ENCODE measurements at places on chromosomes 11 and 22.

DNA sequence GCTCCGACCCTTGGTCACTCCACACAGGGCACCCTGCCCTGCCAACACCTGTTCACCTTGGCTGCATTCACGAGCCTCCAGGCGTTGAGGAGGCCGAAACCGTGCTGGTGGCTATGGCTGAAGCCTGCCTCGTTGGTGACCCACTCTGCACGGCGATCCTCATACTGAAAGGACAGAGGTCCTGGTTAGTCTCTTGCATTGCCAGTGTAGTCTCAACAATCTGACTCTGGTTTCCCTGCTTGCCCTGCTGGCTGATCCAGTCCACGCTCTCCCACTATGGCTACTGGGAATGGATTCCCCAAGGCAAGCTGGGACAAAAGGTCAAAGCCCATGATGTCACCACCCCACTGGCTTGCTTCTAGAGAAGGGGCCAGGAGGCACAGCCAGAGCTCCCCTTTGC, 12.9 kb downstream of the PCSK7 start:
- DNase-seq = no peak

- DNase-seq = no peak
These were observed 5.6 kb downstream of the TEF start for GRCh38 chr22:41387341-41387740.

DNA sequence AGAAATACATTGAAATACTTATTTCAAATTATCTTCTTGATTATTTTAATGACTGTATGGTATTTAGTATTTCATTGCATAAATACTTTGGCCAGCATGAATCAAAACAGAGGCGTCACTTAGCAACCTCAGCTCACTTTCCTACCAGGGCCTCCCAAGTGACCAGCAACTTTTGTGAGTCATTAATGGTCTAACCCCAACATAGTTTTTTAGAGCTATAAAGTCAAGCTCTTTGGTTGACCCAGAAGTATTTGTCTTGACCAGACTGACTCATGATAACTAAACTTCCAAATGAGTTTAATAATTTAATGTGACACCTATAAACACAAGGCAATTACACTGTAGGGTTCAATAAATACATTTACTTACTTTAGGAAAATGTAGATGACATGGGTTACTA, 27.9 kb upstream of the RBMXL2 start:
- no peak for DNase-seq

DNA sequence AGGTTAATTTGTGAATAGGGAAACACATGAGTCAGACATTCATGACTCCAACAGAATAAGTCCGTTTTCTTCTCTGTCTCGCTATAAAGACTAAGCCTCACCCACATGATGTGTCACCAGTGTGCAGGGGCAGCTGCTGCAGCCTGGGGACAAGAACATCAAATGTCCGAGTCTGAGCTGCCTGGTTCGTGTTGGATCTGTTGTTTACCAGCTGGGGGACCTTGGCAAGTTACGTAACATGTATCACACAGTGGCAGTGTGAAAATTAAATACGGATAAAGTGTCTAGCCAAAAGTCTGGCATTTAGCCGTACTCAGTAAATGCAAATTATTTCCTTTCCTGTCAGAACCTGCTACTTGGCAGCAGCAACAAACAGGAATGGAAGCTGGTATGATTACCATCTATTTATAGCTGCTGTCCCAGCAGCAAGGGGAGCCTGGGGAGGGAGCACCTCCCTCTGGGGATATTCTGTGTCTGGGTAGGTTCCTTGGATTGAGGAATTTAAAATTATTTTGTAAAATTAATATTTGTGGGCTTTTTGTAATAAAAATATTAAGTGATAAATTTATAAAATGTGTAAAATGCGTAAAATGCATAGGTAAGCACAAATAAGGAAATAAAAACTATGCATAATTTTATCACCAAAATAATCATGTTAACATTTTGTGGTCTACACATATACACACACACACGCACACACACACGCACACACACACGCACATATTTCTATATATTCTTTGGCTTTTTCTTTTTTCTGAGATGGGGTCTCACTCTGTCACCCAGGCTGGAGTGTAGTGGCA, 1.3 kb upstream of the CLDN25 start:
- DNase-seq = no peak

- DNase-seq = no peak
These were observed 222.0 kb downstream of the DBX1 start for GRCh38 chr11:19938169-19938856.

GRCh38 chr11:61893981-61894380, 2.6 kb upstream of the FADS3 start:
- DNase-seq = no peak

DNA sequence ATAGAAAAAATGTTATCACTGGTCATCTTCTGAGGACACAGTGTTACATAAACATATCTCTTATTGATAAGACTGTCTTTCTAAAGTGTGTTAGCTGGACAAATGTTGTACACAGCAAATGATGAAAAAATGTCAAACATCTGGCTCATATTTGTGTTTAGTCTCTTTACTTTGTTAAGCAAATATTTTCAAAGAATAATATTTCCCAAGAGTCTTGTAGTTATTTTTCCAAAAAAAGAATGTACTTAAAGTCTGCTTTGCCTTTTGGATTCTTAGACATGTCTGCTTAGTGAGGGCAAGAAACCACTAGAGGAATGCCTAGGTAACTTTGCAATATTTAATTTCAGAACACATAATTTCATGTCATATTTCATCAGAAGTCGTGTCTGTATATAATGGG, 23.9 kb upstream of the CCDC179 start:
- DNase-seq = no peak

GRCh38 chr22:43391306-43391705, 20.5 kb upstream of the MPPED1 start:
- DNase-seq = no peak

DNA sequence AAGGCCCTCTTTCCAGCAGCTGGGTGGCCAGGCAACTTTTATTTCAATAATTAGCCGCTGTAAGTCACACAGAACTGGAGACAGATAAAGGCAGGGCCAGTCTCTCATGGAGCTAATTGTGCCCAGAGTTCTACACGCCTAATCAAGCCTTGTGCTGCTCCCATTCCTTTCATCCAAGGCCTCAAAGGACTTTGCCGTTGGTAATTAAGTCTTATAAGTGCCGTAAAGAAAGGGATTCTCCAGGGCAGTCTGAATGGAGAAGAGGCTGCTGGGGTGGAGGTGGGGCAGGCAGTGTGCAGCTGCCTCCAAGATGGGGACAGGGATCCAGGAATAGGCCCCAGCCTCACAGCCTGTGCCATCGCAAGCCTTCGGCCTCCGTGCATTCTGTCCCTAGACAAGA, 357.9 kb downstream of the TENM4 start:
- DNase-seq = no peak

GRCh38 chr11:134519390-134519750, 107.3 kb upstream of the B3GAT1 start:
- DNase-seq = no peak

DNA sequence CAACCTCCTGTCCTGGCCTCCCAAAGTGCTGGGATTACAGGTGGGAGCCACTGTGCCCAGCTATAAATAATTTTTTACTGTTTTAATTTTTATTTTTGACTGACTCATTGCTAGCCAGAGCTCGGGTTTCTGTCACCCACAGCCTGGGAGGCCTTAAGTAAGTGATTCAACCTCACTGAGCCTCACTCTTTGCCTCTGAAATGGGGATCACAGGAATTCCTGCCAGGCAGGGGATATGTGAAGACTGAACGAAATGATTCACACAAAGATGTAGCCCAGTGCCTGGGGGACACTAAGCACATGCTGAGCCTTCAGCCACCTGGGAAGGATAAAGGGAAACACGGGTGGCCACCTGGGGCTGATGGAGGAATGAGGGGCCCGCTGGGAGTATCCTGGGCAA, 3.8 kb upstream of the LRRC74B start:
- DNase-seq = no peak

DNA sequence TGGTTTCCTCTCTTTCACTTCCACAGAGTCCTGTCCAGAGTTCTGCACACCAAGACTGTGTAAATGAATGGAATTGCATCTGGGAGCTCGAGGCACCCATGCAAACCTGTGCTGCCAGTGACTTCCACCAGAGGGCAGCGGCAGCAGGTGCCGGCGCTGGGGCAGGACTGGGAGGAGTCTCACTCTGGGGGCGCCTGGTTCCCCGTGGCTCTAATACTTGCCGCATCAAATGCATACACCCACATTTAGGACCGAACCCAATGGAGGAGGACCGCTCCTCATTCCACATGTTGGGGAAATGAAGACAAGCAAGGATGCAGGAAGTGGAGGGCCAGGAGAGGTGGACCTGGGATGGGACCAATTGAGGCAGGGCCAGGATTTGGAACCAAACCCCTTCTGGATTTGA, 1.1 kb upstream of the CD6 start:
- peak; percentile 80 for DNase-seq

GRCh38 chr11:12799334-12799835, 125.2 kb downstream of the TEAD1 start:
- DNase-seq = no peak

GRCh38 chr11:107482234-107482633, 24.6 kb upstream of the CWF19L2 start:
- no peak for DNase-seq

- no peak for DNase-seq
These were observed 34.0 kb upstream of the EMID1 start for GRCh38 chr22:29171721-29172120.

DNA sequence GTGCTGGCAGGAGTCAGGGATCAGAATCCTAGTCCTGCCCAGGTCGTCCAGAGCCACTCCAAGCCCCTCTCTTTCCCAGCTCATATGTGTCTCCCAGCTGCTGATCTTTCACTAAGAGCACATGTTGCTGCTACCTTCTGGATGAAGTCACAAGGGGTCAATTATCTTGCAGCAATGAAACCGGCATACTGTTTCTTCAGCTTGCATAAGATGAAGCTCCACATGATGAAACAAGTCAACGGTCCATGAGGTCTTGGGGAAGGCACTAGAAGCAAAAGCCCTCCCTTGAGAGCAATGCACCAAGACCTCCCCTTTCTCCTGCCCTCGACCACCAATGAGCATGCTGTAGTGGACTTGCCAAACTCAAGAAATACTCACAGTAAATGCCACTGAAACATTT, 148.9 kb downstream of the TENM4 start:
- no peak for DNase-seq

DNA sequence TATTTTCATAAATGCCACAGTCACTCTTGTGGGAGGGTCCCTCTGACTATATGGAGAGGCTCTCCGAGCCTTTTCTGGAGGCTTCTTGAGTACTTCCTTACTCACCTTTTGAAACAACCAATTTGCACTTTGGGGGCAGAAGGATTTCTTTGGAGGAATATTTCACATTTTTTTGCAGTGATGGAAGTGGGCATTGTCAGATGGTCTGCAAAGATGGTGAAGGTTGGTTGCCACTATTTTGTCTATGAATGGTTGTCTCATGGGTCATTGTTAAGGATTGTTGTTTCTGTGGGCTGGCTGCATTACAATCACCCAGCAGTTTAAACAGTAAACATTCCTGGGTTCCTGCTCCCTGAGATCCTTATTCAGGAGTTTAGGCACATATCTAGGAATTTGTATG, 388.2 kb downstream of the TMEM135 start:
- no peak for DNase-seq

DNA sequence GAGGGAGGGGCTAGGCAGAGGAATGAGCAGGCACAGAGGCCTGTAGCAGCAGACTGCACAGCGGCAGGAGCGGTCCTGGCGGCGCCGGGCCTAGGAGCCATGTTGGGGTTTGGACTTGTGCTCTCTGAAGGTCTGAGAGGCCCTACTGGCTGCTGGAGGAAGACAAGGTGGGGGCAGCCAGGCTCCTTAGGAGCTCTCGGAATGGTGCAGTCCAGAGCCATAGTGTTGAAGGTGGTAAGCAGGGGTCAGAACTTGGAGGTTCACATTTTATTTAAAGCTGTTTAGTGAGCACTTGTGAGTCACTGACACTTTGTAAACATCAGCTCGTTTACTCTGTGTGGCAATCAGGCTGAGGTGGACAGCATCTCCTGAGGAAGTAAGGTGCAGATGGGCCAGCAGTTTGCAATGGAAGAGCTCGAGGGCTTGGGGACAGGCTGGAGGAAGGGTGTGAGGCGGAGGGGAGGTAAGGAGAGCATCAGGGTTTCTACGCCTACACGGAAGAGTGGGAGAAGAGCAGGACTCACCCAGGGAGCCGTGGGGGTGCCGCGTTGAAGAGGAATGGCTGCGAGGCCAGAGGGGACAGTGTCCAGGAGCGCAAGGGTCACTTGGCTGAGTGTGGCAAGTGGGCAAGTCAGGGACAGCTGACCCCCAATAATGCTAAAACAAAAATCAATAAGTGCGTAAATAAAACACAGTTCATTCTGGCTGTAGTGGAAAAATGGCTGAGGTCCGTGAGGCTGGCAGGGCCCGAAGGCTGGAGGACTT, 10.0 kb upstream of the TMEM191C start:
- no peak for DNase-seq

- no peak for DNase-seq
These were observed 36.3 kb upstream of the APOBEC3A start for GRCh38 chr22:38921120-38921519.

GRCh38 chr11:8767466-8768142, 85.0 kb downstream of the RPL27A start:
- DNase-seq = no peak

GRCh38 chr11:65774525-65775306, 6.1 kb downstream of the AP5B1 start:
- DNase-seq = no peak

GRCh38 chr11:18368221-18368620, 26.1 kb upstream of the LDHA start:
- no peak for DNase-seq

DNA sequence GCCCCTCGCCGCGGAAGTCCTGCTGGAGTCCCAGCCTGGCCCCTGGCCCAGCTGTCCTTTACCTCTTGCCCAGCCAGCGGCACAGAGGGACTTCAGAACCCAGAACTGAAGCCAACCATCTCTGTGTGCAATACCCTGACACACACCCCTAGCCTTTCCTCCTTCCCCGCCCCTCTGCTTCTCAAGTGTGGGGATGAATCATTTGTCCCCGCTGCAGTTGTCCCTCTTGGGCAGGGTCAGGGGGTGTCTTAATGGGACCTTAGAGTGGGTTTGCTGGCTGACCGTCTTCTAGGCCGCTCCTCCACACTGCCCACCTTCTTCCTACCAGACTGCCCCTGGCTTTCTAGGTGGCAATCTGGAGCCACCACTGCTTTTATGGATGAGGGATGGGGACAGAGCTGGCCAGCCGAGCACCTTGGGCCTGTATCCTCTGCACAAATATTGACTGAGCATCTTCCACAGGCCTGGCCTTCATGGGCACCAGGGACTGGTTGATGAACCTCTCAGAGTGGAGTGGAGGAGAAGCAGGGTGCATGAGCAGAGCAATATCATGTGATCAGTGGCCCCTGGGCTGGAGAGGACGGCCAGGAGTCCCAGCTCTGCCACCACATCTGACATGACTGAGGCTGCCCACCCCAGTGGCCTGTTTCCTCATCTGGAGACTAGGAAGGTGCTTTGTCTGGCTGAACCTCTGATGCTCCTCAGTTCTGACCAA, 668 bp upstream of the CHST1 start:
- DNase-seq = no peak

GRCh38 chr11:130160498-130161155, 1.0 kb downstream of the ST14 start:
- DNase-seq = no peak

- no peak for DNase-seq
These were observed 10.7 kb downstream of the KRTAP5-5 start for GRCh38 chr11:1640076-1640946.

All from activated T-cell treated with anti-CD3 and anti-CD28 coated beads for 24 hours (primary cell).